Panc1 (cell line): ENCODE measurements at places on chromosomes 11 and 22. TPM values are rescaled to one million over a fixed set of nuclear protein-coding genes. Genes with fewer than 3 reads are reported as not detected.

The DGAT2 gene
- 19.2 TPM for total RNA-seq

The NPTXR gene
- 32.6 TPM for total RNA-seq

The GDPD4 gene
- total RNA-seq, result not detected

- no peaks in the 10 kb centered on the region for H3K27me3 ChIP-seq
- H3K36me3 ChIP-seq, result no peaks in the 10 kb centered on the region
- H3K4me3 ChIP-seq, result no peak overlapping the region
- DNase-seq, result no peak
- H3K4me1 ChIP-seq, result peaks cover 5% of the 10 kb centered on the region; the same call in 1 of the 2 replicates
These were observed 48.9 kb downstream of the CDPF1 start for GRCh38 chr22:46201059-46201757.
